ENCODE measurements at places on chromosomes 2 and 18.

DNA sequence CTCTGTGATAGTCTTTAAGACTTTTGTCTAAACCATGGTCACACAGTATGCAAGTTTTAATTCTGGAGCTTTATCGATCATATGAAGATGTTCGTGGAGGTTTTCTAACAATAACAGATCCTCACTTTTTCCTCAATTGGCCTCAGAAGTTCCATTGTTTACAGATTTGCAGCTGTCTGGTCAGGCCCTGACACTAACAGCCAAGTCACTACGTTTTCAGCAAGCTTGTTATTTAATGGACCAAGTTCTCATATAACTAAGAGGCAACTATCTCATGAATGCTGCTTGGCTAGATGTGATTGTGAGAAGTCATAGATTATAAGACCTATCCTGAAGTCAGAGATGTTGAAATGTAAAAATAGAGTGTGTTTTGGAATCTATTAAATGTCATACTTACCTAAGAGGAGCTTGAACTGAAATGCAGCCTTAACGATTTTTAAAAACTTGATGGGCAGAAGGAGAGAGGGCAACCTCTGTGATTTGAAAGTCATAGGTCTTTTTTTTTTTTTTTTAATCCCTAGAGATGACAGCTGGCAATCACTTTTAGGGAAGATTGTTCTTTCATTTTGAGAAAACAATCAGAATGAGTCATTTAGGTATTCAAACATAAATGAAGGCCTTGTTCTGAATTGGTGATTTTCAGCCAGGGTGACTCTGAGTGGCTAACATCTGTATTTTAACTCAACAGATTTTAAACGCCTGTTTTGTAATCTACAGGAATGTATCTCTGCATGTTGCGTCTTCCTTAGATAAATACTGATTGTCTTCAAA lies 48.4 kb upstream of the NEMP2 start:
- DNase-seq: no peak

GRCh38 chr2:46241344-46241743 lies 55.9 kb upstream of the EPAS1 start:
- no peak for DNase-seq

DNA sequence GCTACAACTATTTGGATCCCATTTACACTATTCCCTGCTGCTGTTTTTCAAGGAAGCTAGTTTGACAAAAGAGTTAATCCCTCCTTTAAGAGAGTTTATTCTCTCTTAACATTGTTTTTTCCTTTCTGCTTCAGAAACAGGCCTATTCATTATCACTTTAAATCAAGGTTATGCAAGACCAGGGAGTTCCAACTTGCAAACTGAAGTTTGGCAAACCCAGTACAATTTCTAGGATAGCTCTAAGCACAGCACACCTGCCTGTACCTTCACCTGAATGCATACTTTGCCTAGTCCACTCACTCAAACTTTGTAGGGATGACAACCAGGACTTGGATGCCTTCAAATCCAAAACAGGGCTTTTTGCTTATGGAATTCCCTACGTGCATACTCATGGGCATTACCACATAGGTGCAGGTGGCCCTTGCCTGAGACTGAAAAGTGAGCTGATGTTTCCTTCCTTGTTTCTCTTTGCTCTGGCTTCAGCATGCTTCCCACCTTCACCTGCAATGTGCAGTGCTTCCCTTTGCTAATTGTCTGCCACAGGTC lies 193.8 kb upstream of the MMADHC start:
- DNase-seq: no peak

DNA sequence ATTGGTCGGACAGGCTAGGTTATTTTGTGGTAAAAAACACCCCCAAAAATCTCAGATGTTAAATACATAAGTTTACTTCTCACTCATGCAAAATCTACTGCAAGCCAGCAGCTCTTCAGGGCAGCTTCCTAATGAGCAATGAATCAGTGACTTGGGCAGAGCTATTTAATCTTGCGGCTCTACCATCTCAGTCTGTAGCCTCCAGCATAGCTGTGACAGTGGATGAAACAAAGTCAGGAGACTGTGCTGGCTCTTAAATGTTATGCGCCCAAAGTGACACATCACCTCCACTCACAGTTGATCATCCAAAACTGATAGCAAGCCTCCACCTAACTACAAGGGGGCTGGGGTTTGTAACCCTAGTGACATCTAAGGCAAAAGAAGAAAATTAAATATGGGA lies 571.9 kb downstream of the METTL4 start:
- DNase-seq: no peak

DNA sequence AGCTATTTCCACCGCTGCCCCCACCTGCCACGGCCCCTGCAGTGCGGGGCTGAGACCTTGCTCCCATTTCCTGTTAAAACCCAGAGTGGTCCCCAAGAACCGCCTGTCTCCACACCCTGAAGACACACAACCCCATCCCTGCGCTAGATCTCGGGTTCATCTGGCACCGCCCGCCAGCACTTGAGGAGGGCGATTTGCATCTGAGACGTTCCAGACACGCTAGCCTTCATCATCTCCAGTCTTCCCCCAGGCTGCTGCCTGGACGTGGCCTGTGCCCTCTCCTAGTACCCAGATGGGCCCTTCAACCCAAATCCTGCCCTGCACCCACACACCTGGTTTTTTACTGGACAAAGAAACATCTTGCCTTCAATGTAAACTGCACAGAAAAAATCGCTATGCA lies 49.8 kb downstream of the SLC66A2 start:
- no peak for DNase-seq

GRCh38 chr2:209809256-209809655 lies 37.6 kb downstream of the UNC80 start:
- DNase-seq: no peak

DNA sequence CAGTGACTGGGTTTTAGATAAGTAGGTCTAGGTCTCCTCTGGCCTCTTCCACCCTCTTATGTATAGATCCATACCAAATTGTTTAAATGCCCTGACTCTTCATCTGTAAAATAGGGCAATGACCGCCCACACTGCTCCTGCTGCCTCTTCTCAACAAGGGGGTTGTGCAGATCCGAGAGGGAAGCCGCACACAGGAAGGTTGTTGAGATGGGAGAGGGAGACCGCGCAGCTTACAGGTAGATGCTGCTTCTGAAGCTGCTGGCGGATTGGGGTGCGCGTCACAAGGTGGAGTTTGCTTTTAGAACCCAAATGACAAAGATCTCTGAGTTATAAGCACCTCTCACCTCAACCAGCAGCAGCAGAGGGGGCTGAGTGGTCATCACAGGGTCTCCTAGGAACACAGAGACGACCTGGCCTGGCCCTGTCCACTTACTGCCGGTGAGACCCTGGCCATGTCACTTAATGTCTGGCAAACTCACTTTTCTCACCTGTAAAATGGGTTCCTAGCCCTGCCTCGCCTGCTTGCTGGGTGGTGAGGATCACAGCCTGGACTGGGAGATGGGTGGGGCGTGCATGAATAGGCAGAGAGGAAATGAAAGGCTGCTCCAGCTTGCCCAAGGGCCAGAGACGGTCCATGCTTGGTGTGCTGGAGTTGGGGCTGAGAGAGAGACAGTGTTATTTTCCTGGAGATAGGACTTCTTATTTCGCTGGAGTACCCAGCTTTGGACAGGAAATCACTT lies 251.3 kb downstream of the EIPR1 start:
- DNase-seq: no peak

- DNase-seq: no peak
Observed at GRCh38 chr2:44706681-44707553, 234.6 kb upstream of the SIX3 start.

DNA sequence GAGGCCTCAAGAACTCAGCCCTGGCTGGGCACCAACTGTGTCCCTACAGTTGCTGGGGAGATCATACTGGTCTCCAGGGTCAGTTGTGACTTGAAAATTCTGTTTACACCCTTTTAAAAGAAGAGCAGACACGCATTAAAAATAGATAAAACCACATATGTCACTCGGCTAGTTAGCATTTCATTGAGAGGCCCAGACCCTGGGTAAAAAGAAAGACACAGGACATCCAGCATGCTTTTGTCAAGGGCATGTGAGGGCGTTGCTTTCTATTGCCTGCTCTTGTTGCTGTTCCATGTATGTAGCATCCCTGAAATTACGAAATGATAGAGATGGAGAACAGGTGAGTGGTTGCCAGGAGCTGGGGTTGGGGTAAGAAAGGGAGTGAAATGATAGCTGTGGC lies 94.3 kb downstream of the SEPTIN10 start:
- no peak for DNase-seq

DNA sequence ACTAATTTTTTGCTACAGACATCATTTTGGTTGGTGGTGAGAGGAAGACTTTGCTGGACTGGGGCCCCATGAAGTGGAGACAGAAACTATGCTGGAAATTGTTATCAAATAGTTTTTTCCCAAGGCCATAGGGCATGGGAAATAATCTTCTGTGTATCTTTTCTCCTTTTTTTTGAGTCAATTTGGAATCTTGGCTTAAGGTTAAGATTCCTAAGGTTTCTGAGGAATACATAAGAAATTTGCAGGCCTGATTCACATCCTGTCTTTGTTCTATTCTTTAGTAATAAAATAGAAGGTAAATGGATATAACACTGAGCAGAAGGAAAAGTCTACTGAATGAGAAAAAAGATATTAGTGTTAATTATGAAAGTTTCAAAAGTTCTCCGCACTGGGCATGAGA lies 16.6 kb downstream of the SMC6 start:
- no peak for DNase-seq

GRCh38 chr2:11656671-11657101 lies 13.3 kb downstream of the NTSR2 start:
- DNase-seq: no peak

DNA sequence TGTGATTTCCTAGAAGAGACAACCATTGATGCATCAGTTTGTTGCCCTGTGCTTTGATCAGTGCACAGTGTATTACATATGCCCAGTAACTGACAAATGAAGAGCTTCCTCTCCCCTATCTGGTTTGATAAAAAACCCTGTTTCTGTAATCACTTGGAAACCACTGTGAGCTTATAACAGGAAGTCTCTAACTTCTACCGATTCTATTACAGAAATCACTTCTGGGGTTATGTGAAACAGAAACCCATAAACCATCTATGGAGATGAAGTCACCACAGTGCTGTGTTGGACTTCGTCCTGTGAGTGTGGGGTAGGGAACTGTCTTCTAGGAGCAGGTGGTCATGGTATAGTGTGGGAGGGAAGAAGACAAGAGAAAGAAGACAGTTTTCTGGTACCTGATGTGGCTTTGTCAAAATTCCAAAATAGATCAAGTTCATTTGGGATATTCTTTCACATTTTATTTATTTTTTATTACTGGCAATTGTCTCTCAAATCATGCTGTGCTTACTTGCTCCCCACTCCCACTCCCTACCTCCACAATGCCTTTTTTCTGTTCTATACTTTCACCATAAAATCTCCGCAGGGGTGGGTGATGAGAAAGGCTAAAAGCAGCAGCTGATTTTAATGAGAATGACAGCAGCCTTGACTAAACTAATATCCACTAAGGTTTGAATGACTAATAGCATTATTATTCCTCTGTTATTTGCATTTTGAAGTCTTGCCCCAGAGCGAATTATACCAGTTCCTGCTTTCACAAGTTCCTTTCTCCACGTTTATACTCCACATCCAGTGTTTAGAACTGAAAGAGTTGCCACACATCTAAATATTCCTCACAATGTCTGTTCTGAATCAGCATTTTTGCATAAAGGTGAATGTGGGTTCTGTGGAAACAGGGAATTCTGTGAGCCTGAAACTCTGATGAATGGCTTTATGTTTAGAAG lies 41.7 kb upstream of the RND3 start:
- no peak for DNase-seq

- DNase-seq: no peak
Observed at GRCh38 chr2:48583961-48584360, 33.7 kb upstream of the GTF2A1L start.

- DNase-seq: no peak
Observed at GRCh38 chr18:23057096-23057495, 78.2 kb upstream of the CABLES1 start.

DNA sequence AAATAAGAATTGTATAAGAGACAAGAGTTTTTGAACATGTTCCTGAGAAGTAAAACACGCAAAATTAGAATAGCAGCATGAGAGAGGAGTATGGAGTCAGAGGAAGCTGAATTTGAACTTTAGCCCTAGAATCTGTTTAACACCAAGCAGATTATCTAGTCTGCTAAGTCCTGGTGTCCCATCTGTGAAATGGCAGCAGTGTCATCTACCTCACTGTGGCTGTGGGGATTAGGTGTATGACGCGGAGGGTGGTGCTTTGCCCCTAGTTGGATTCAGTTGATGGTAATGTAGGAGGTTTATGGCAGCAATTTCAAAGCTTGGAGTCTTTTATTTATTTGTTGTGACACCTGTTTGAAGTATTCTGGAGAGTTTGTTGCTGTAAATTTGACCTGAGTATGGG lies 79.2 kb downstream of the ZNF532 start:
- DNase-seq: no peak

DNA sequence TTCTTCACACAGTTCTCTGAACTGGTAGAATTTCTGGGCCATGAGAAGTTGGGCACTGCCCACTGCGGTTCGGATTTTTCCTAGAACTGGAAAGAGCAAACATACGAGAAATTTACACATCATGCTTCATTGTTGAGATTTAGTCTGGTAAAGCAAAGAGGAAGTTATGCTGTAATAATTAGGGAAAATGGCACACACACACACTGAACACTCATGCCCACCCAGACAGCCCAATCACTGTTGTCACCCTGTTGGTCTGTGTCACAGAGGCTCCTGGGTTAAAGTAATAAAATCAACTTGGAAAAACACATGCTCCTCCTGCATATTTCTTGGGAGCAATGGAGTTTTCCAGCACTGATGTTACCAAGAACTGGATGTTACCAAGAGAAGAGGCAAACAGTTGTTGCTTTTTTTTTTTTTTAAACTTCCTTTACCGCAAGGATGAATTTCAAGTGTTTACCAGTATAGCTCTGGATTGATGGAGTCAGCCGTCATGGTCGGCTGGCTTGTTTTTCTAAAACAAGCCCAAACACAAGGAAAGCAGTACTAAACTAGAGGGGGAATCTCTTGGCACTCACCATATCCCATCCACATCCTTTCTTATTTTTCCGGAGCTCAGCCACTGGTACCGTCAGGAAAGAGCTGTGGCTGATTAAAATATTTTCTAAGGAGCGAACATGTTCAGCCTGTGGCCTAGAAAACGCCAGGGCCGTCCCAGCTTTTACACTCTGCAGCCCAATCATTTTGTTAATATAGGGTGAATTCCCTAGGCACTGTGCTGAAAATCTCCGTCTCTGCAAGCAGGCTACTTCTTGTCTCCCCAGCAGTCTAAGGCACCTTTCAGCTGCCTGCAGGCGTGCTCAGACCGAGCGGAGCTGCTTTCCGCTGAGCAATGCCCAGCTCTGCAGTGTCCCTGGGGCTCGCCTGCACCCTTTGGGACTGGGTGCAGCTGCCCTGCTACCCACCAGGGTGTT lies 58.9 kb downstream of the TGIF1 start:
- DNase-seq: no peak

- no peak for DNase-seq
Observed at GRCh38 chr2:46018773-46019591, 278.2 kb upstream of the EPAS1 start.

All from left ventricle myocardium inferior (tissue), 1 donor.